ENCODE measurements at places on chromosomes 2 and 18.

DNA sequence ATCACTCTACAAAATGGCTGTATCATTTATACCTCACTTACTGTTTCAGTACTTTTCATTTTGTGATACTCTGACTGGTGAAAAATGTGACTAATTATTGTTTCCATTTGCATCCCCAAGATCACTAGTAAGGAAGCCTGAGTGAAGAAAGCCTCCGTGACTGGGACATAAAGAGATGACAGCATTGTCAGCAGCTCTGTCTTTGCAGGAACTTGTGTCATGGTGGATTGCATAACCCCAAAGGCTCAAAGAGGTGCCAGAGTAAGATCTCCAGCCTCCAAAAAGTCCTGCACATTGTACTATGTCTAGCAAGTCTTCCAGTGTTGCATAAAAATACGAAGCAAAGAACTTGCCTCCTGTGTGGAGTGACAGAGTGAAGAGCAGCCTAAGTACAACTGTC lies 187.5 kb upstream of the CRIM1 start:
- peak; percentile 18 for DNase-seq

- no peak for DNase-seq
These were observed 169.3 kb upstream of the OSR1 start for GRCh38 chr2:19527771-19528170.

- no peak for DNase-seq
These were observed 7.7 kb downstream of the SLC30A3 start for GRCh38 chr2:27255187-27255586.

DNA sequence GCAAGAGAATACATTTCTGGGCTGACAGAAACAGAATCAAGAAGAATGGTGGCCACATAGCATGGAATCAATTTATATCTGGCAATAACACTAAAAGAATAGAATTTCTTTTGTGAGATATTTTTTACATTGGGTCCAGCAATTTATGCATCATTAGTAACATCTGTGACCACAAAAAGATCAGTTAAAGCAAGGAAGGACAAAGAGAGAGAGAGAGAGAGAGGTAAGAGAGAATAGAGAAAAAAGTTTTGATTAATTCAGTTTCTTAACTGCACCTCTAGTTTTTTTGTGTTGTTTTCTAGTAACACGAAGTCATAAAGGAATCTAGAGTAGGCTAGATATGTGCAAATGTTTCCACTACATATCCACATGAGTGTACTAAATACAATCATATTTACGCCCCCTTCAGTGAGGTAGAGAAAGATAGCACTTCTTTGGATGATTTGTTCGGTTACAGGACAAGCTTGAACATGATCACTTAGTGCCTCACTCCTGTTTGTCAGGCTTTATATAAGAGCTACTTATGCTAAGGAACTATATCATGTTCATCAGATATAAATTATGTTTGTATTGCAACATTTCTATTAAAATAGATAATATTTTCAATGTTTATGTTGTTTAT lies 247.4 kb upstream of the COL3A1 start:
- no peak for DNase-seq

GRCh38 chr2:132439703-132440398 lies 23.2 kb downstream of the GPR39 start:
- DNase-seq = no peak

GRCh38 chr18:26863122-26863879 lies 2.2 kb downstream of the AQP4 start:
- no peak for DNase-seq

DNA sequence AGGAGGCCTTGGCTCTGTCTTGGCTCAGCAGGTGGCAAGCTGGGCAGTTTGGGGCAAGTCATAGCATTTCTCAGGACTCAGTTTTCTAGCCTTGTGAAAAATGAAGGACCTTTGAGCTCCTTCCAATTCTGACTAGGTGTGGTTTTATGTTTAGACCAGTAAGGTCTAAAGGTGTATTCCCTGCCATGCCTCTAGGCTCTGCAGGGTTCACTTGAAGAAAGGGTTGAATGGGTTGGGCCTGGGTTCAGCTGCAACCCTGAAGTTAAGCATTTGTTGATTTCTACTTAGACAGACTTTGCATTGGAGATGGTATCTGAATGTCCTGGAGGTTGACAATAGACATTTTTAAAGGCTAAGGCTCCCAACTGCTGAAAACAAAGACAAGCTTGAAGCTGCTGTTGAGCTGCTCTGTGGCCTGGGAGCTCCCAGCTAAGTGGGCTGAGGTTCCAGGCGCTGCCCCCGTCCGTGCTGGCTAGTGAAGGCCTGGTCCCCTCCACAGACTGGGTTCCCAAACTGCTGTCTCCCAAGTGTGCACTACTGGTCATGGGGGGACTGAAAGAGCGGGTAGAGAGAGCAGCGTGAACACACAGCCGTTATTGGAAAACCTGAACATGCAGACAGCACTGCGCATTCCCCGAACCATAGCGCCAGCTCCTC lies 100.7 kb upstream of the SMAD7 start:
- no peak for DNase-seq

GRCh38 chr2:115183144-115183543 lies 740.7 kb downstream of the DPP10 start:
- no peak for DNase-seq

GRCh38 chr18:1056404-1056803 lies 151.7 kb downstream of the ADCYAP1 start:
- no peak for DNase-seq

GRCh38 chr2:118032169-118033013 lies 18.5 kb upstream of the CCDC93 start:
- peak; percentile 63 for DNase-seq

- DNase-seq = no peak
These were observed 116.1 kb downstream of the CAMKMT start for GRCh38 chr2:44477657-44478414.

DNA sequence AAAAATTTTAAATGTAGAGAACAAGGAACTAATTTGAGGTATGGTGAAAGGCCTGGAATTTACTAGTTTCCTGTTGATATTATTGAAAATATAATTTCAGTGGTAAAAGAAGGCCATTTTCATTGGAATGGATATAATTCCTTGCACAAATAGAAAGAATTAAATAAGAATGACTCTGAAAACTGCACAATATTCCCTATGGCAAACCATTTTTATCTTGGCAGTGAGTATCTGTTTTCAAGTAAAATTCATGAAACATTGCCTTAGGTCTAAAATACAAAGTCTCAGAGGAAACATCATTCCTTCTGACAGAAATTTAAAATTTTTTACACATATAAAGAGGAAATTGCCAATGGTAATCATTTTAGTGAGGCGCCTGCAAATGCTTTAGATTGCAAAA lies 1468.3 kb downstream of the LRP1B start:
- DNase-seq = no peak

GRCh38 chr18:28999726-29000125 lies 822.8 kb upstream of the CDH2 start:
- no peak for DNase-seq

- DNase-seq = no peak
These were observed 194.1 kb downstream of the CTIF start for GRCh38 chr18:48732767-48733424.

- DNase-seq = no peak
These were observed 17.0 kb downstream of the TNFAIP6 start for GRCh38 chr2:151374436-151374835.

GRCh38 chr2:80467262-80467811 lies 162.8 kb upstream of the LRRTM1 start:
- DNase-seq = no peak

DNA sequence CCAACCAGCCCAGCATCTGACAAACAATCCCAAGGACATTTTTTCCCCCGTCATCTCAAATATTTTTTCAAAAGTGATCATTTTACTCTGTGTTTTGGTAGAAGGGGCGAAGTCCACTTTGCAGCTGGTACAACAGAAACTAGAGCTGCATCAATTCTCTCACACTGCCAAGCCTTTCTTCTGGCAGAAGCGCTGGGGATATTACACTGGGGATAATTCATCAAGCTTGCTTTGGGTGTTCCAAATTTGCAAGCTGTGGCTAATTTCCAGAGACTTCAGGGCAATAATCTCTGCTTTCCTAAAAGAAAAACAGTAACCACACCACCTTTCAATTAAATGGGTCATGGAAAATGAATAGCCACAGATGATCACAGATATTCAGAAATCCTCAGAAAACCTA lies 238.3 kb downstream of the SLC8A1 start:
- no peak for DNase-seq

DNA sequence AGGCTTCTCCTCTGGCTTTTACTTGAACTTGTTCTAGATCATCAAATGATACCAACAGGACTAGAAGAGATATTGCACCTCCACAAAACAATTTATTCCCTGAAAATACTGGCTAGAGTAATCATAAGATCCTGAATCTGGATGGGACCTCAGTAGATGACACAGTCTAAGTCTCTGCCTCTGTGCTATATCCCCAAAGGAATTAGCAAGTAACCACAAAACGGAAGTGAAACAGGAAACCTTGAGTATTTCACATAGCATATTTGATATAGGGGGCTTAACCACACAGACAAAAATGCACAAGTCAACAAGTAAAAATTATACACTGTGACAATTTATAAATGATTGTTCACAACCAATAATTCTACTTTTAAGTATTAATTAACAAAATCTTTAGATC lies 456.9 kb upstream of the TNP1 start:
- peak; percentile 54 for DNase-seq

DNA sequence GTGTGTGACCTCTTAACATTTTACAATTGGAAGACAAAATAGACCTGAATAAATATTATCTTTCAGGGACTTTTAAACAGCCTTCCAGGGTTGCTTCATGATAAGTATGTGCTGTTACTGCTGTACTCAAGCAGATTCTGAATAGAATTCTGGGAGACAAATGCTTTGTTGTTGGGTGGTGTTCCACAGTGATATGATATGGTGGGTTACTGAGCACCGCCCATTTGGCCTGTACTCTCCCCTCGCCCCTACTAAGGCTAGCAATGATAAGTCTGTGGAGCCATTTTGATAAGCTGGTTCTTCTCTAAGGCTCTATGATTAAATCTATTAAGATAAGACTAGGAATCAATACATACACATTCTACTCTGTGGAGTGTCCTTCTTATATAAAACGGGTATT lies 89.8 kb upstream of the ITGA4 start:
- no peak for DNase-seq

DNA sequence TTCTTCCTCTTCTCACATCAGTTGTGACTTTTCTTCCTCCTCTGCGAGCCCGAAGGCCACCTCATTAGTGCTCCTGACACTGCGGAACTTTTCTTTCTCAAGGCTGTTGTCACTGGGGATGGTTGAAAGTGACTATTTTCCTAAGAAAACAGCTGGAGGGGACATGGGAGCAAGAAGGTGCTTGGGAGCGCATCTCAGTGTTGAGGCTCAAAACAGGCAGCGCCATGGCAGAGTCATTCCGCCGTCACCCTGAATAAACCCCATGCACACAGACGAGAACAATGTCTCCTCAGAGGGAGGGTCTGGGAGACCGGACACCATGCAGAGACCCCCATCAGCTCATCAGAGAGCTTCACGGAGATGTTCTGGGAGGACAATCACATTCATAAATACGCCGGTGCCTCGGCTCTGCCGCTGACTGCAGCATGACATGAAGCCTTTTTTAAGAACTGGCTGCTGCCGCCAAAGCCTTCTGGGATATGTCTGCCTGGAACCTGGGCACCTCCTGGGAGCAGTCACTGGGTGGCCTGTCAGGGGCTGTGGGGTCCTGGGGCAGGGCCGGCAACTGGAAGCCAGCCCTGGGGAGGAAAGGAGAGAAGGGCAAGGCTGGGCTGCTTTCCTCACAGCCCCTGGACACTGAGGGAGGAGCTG lies 19.2 kb downstream of the ATOH8 start:
- no peak for DNase-seq

DNA sequence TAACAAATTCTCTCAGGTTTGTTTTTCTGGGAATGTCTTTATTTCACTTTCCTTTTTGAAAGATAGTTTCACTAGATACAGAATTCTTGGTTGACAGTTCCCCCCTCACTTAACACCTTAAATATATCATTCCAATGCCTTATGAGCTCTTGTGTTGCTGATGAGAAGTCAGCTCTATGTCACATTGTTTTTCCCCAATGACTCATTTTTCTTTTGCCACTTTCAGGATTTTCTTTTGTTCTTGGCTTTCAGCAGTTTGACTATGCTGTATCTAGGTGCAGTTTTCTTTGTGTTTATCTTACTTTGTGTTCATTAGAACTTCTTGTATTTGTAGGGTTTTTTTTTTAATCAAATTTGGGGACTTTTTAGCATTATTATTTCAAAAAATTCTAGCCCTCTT lies 5.6 kb upstream of the RALBP1 start:
- DNase-seq = no peak

- DNase-seq = no peak
These were observed 28.0 kb upstream of the PPP1R1C start for GRCh38 chr2:181957668-181958067.

GRCh38 chr18:12599966-12600365 lies 57.9 kb downstream of the SPIRE1 start:
- no peak for DNase-seq

DNA sequence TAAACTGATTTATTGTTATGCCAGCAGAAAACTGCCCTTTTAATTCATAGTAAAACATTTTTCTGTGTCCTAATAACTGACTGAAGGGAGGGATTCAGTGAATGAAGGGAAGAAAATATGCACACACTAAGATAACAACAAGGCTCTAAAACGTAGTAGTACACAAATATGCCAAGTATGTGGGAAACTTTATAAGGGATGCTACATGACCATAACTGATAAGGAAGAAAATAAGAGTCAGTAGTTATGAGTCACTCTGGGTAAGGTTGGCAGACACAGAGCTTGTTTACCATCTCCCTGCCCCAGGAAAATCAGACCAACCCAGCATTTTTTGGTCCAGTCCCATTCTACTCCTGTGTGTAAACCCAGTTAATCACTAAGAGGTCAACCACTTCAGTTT lies 124.2 kb downstream of the RPRM start:
- DNase-seq = no peak

- no peak for DNase-seq
These were observed 17.1 kb downstream of the PSD4 start for GRCh38 chr2:113190871-113191270.

- no peak for DNase-seq
These were observed at the start of gene LHCGR for GRCh38 chr2:48755473-48755872. LHCGR (minus strand) TSS chr2:48755724; CDS start chr2:48755671, 53 bp downstream.

DNA sequence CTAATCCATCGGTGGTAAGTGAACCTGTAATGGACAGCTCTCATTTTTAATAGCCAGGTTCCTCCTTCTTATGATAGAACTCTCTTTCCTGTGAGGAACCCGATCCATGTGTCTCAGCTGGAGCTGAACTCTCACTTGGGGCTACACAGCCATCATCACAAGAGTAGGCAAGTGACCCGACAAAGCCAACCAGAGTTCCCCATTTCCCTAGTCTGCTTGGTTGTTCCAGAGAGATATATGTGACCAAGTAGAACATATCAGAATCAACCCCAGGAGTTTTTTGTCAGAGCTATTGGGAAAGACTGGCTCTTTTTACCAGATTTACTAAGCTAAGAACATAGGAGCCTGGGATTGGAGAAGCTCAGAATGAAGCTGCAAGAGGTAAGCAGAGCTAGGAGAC lies 14.6 kb upstream of the HNRNPLL start:
- DNase-seq = no peak

- DNase-seq = no peak
These were observed 63.4 kb downstream of the LHCGR start for GRCh38 chr2:48691935-48692691.

- no peak for DNase-seq
These were observed 23.5 kb downstream of the ELP2 start for GRCh38 chr18:36153203-36153602.

GRCh38 chr2:22281033-22281432 lies 1103.9 kb upstream of the KLHL29 start:
- DNase-seq = peak; percentile 47

Data from Kasumi-1 (cell line).